ENCODE measurements at places on chromosomes 16 and 17.

DNA sequence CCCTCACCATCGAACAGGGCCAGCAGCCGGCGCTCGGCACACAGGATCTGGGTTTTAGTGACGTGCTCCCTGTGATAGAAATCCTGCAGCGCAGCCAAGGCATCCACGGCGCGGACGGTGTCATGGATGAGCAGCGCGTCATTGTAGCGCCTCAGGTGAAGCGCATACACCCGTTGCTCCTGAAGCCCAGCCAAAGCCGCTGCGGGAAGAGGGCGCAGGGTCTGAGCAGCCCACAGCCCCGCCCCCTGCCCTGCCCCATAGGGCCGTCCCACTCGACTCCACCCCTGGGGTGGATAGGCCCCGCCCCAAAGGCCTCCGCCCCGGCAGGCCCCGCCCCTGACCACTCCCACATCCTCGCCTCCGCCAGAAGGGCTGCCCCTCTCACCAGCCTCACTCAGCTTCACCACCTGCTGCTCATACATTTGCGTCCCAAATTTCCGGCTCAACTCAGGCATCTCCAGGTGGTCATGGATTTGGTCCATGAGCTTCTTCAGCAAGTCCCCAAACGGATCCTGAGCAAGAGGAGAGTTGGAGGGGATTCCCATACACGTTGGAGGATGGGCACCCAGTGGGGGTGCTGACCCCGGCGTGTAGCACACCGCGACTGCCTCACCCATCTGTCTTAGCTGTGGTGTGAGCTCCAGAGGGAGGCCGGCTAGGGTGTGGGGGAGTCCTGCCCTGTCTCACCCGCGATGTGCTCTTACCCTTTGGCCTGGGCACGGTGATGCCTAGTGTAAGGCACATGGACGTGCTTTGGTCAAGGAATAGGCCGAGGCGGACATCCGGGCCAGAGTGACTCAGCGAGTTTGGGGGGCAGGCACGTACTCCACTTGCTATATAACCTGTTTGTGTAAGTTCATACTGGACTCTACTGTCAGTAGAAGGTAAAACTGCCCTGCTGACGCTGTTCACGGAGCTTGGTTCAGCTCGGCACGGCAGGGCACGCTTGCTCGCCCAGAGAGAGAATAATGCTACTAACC is 4.6 kb downstream of the DHX58 start:
- DNase-seq, result no peak

DNA sequence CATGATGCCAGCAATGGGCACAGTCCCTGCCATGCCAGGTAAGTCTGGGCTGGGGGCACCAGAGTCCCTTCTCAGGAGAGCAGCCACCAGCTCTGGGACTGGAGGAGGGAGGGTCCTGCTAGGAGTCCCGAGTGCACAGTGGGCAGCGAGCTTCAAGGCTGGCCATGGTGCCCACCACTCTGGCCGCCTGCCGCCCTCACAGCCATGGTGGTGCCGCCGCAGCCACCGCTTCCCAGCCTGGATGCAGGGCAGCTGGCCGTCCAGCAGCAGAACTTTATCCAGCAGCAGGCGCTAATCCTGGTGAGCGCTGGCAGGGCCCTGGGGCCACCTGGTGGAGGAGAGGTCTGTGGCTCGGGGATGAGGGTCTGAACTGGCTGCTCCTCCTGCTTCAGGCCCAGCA is 17.9 kb upstream of the SMIM5 start:
- DNase-seq, result no peak

GRCh38 chr16:8931859-8932258 is 31.8 kb downstream of the USP7 start:
- peak; percentile 16 for DNase-seq

- no peak for DNase-seq
Observed at GRCh38 chr17:57677301-57677700, 67.8 kb downstream of the CCDC182 start.

DNA sequence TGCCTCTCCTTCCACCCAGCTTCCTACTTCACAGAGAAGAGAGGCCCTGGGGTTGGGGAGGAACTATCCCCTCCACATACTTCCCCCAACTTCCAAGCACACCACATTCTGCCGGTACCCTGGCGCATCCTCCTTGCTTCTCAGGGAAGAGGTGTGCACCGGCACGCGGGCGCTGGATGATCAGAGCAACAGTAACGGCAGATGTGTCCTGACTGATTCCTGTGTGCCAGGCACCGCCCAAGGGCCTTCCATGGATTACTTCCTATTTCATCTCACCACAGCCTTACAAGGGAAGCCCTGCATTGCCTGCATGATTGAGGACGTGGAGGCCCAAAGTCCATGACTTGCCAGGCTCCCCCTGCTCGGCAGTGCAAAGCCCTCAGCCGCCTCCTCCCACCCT is 21.1 kb upstream of the MLKL start:
- DNase-seq, result no peak

GRCh38 chr16:27289669-27290068 is 21.1 kb upstream of the NSMCE1 start:
- DNase-seq, result no peak

DNA sequence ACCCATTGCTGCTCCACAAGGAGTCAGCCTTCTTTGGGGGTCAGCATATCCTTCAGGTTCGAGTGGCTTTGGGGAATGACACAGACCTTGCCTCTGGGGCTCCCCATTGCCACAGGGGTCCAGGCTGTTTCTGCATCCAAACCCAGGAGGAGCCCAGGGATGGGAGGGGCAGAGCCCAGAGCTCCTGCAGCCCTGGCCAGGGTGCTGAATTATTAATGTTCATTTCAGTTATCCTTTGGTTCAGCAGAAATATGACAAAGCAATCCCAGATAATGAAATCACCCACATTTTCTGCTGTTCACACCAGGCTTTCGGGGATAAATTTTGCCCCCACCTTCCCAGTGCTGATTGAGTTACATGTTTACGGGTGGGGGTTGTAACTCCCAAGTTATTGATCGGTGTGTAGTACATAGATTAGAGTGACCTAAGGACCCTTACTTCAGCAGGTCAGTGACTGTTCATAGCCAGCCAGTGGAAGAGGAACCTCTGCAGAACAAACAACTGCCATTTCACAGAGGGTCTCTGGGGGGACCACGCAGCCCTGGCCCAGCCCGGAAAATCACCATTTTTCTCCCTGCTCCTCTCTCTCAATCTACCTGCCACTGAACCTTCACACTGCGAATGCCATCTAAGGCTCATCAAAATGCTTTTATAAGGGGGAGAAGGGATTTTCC is 240.3 kb upstream of the N4BP1 start:
- no peak for DNase-seq

DNA sequence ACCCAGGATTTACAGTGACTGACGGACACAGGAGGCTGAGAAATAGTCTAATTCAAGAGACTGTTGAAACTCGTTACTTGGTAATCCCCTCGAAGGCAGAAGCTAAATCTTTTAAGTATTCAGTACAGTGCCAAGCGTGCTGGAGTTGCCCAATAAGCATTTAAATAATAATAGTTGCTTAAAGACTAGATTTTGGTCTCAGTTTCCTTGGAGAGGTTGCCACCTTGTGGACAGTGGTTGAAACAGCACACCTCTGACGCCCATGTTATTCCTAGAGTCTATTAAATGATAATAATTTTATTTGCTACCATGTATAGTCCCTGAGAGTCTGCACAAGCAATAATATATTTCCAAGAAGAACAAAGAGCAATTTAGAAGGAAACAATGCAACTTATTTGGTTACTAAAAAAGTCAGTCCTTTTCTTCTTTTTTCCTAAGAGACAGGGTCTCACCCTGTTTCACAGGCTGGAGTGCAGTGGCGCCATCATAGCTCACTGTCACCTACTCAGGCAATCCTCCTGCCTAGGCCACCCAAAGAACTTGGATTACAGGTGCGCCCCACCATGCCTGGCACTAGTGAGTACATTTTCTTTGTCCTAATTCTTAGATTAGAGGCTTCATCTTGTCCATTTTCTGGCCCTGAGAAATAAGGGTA is 138.0 kb upstream of the NUDT7 start:
- DNase-seq, result no peak

DNA sequence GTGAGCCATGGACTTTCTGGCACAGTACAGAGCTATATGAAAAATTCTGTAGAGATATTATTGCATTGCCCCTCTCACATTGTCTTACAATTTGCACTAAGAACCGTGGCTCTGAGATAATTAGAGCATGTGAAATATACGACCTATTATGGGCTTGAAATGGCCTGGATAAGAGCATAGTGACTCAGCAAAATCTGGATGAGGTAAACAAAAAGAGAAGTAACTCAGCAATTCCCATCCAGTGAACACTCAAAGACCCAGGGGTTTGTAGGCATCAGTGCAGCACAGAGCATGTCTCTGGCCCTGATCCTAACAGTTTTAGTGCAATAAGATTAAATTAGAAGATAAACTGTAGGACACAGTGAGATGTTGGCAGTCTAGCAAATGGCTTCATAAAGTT is 317.2 kb upstream of the MYOCD start:
- no peak for DNase-seq

GRCh38 chr16:85945424-85945751 is 46.4 kb downstream of the IRF8 start:
- DNase-seq, result no peak

DNA sequence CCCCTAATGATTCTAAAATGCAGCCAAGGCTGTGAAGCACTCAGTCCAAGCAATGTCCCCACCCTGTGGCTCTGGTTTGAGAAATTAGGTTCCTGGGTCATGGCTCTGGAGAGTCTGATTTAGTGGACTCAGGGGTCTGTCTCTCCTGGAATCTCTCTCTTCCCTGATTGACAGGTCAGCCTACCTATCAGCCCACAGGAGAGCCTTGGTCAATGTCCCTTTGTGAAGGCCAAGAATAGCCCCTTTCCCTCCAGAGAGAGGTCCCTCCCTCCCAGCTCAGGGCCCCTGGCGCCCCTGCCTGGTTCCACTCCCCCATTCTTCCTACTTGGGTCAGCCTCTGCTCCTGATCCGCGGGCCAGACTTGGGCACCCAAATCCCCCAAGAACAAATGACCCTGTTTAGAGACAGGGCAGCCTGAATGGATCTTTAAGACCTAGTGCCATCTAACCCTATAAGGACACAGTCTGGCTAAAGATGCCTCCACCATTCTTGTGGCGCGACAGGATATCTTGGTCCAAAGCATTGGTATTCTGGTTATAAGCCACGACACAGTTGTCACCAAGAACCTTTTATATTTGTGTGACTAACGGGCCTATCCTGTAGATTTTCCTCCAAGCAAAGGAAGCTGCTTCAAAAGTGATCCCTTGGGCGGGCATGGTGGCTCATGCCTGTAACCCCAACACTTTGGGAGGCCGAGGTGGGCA is 38.3 kb upstream of the PRSS54 start:
- DNase-seq, result no peak

- no peak for DNase-seq
Observed at GRCh38 chr17:288802-289356, 63.7 kb downstream of the RPH3AL start.

- no peak for DNase-seq
Observed at GRCh38 chr17:29592850-29593551, at the start of gene ANKRD13B. ANKRD13B (plus strand) TSS chr17:29593132; CDS start chr17:29593622, 490 bp downstream.

DNA sequence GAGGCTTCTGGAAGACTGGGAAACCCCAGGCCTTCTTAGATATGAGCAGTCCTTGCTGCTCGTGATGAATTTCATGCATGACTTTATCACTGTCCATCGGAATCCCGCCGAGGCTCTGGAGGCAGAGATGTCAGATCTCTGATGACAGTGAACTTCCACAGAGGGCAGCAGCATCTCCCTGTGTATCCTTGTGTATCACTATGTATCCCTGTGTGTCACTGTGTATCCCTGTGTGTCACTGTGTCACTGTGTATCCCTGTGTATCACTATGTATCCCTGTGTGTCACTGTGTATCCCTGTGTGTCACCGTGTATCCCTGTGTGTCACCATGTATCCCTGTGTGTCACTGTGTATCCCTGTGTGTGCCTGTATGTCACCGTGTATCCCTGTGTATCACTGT is 160.2 kb upstream of the CHMP6 start:
- no peak for DNase-seq

GRCh38 chr16:54696970-54697369 is 233.7 kb upstream of the IRX5 start:
- no peak for DNase-seq

DNA sequence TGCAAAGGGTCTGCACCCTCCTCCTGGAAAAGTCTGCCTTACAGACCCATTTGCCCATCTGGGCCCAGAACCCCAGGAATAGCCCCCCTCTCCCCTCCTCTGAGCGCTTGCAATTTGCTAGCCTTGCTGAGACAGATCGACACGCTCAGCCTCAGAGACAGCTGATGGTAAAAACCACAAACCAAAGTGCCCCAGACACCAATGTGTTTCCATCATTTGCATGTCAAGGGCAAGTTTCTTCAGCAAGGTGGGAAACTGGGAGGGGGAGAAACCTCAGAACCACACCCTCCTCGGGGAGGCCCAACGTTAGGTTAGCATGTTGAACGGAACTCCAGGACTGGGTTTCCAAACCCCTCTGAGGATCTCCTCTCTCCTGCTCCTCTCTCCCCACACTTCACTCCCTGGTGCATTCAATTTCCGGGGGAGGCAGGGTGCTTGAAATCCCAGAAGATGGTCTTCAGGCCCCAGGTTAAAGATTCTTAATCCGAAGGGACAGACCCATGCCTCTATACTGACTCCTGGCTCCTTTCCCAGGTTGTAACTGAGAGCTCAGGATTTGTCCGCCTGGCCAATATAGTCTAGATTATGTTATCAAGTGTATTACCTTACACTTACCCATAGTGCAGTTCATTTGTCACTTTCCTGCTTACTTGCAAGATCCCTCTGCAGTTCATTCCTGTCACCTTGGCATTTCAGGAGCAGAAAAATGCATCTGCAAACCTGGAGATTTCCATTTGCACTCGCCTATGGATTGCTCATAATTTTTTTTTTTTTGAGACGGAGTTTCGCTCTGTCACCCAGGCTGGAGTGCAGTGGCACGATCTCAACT is 1.3 kb upstream of the CUEDC1 start:
- no peak for DNase-seq

GRCh38 chr16:50298075-50298460 is 31.7 kb downstream of the ADCY7 start:
- no peak for DNase-seq

GRCh38 chr17:71023249-71024030 is 854.1 kb downstream of the KCNJ2 start:
- DNase-seq, result no peak

- no peak for DNase-seq
Observed at GRCh38 chr17:44155488-44155887, 13.8 kb downstream of the HROB start.

DNA sequence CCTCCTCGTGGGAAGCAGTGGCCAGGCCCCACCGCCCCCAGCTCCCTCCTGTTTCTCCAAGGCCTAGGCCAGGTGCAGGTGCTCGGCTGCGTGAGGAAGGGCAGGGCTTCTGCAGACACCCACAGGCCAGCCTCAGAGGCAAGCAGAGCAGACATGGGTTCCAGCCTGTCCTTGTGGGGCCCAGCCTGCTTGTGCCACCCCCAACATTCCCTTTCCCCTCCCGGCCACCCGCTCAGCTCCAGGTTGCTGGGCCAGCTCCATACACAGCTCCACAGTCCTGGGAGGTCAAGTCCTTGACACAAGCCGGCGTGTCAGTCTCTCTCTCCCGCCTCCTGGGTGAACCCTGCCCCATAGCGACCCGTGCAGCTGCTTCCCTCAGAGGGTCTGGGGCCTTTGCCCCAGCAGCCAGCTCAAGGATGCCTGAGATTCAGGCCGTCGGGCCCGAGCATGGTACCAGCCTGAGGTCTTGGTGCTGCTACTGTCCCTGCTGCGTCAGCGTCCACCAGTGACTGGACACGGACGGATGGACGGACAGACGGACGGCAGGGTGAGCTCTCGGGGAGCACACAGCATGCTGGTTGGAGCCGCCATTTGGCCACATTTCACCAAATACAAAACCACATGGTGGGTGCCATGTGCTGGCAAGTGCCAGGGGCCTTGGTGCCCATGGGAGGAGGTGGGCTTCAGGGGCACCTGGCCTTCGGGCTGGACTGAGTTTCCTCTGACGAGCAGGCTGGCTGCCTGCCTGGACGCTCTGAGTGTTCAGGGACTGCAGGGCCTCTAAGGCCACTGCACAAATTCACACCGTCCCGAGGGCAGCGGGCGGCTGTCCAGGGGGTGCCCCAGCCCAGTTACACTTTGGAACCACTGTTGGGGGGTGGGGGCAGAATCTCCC is 8.0 kb downstream of the SECTM1 start:
- DNase-seq, result no peak

All from retinal pigment epithelial cell (primary cell).